ENCODE measurements at places on chromosomes 4 and X.

DNA sequence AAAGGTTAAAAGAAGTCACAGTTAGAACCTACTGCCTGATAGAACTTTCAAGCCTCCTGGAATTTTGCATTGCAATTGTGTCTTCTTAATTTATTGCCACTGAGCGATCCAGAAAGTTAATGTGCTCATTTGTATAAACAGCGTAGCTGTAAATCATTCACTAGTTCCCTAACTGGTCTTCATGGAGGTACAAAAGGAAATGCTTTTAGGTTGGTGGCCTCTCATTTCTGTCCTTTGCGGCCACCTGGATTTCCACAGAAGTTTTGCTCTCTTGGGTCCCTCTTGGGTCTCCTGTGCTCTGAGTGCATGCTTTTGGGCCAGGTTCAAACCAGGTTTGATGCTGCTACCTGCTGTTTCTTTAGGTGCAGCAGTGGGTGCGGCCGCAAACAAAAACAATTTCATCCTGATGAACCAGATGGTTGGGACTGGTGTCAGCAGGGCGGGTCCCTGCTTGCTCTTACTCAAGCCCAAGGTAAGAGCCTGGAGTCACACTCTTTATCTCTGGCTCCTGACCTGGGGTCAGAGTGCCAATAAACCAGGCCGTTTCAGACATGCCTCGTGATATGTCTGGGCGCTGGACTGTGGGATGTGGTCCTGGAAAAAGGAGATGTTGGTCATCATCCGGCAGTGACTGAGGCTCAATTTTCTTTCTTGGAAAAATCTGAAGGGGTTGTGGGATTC, 270.1 kb downstream of the PTTG2 start:
- no peak for DNase-seq

DNA sequence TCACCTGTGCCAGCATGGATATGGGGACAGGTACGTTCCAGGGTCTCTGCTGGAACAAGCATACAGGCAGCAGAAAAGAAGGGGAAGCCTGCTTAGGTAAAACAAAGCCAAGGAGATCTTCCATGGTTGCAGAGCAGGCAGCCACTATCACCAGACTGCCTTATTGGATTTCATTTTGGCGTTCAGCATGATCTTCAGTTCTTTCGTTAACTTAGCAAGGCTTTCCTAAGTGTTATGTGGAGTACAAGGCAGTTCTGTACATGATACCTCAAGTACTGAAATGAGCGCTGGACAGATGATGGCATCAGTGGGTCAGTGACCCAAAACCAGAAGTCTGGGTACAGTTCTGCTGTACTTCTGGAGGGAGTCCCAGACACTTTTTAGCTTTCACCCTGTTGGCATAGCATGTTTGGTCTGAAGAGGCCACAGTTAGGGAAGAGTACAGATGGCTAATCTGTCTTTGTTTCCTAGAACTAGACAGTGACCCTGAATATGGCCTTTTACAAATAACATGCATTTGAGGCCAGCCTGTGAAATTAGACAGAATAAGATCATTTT, 8.9 kb downstream of the SMIM20 start:
- DNase-seq = no peak

DNA sequence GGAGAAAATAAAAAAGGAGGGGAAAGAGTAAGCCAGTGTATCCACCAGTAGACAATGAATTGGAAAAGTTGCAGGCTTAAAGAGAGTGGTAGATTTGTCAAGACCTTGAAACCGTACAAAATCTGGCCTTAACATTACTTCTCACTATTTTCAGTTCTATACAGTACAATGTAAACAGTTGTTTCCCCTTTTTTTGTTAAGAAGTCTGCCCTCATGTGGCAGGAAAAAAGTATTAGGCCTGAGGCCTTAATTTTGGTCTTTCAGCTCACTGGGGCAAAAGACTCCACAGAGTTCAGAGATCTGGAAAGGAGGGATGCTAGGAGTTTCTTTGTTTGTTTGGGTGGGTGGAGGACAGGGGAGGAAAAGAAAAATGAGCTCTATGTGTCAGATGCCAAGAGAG, 92.8 kb upstream of the CCDC160 start:
- no peak for DNase-seq

GRCh38 chr4:168699224-168699878, 202.5 kb downstream of the PALLD start:
- no peak for DNase-seq

DNA sequence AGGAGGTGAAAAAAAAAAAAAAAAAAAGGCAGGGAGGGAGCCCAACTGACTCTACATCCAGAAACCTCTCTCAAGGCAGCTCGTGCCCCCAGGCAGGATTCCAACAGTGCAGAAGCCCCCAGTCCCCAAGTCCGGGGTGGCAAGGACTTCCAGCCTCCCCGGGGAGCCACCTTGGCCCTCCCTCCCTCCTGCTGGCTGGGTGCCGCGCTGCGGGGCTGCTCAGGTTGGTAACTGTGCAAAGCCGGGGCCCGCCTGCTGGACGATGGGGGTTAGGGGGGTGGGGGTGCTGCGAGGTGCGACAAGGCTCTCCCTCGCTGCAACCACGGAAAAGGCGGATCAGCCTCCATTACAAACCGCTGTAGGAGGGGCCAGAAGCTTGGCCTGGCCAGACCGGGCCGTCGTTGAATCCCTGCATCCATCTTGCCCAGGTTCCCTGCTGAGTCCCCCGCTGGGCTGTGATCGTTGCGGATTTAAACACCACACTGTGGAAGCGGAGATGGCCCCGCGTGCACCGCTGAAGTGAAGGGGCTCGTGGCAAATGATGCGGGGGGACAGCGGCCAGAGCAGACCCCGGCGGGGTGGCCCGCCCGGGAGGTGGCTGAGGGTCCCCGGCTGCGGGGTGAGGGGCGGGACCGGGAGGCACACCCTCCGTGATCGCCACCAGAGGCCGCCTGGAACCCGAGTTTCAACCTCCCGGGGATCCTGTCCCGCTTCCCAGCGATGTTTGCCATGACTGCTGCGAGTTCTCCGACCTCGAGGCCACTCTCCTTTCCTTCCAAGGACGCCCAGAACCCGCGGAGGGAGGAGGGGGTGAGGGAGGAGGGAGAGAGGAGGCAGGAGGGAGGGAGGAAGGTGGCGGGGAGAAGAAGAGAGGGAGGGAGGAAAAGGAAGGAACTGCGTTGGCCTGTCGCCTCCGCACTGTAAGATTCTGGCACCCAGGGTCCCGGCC, 58.0 kb upstream of the DDX3X start:
- peak; percentile 62 for DNase-seq

DNA sequence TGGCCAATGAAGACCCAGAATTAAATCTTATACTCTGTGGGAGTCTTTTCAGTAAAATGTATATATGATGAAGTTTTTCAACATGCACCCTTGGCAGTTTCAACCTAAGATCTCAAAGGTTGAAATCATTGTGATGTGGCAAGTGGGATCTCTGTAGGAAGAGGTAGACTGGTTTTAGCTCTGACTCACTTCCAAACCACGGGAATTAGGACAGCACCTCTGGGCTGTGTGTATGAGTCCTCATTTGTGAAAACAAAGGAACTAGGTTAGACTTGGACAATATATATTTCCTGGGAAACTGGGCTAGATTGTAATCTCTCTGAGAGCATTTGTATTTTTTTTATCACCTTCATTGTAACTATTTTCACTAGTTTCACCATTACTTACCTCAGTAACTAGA, 333.0 kb downstream of the ADGRL3 start:
- DNase-seq = no peak

- no peak for DNase-seq
These were observed 55.9 kb upstream of the HGFAC start for GRCh38 chr4:3385711-3386420.

- no peak for DNase-seq
These were observed 2.3 kb downstream of the CCDC149 start for GRCh38 chr4:24910499-24910898.

DNA sequence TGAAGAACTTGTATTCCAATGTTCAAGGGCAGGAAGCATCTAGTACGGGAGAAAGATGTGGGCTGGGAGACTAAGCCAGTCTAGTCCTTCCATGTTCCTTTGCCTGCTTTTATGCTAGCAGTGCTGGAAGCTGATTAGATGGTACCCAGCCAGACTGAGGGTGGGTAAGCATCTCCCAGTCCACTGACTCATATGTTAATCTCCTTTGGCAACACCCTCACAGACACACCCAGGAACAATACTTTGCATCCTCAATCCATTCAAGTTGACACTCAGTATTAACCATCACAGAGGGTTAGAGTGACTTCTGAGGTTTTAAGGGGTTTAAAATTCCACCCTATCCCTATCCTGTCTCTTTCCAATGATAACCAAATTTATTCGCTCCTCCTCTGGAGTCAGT, 6.5 kb downstream of the HMGN5 start:
- no peak for DNase-seq

DNA sequence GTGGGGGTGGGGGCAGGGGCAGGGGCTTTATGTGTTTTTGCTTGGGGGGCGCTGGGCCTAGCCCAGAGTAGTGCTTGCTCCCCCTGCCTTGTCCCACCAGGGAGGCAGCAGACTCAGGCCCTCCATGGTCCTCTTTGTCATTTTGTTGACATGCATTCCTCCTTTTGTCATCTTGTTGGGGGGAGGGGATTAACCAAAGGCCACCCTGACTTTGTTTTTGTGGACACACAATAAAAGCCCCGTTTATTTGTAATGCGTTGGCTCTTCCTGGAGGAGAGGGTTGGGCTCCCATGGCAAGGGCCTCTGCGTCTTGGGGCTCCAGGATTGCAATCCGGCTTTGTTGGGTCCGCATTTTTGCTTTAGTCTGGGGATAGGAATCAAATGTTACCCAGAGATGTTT, 2.2 kb downstream of the EMD start:
- no peak for DNase-seq

DNA sequence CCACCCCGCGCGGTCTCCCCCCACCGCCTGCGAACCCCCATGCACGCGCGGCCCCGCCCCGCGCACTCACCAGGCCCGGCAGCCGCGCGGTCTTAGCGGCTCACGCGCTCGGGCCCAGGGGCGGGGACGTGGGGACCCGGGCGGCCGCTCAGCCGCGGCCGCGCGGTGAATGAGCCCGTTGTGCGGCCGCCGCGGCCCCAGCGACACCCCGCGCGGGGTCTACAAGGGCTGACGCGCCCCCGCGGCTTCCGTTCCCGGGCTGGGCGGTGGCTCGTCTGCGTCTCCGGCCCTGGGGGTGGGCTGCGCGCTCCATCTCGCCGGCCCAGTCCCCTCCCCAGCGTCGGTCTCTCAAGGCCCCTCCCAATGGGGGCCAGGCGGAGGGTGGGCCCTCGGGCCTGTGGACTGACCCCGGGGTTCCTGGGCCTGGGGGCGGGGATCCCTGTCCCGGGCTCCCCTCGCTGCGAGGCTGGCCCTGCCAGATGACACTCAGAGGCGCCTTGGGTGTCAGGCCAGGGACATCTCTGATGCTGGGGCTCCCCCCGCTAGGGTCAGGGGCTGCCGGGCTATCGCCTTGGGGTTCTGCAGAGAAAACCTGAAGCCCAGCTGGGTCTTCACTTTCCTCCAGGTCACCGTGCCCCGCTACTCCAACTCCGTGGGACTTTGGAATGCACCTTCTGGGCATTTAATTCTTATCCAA, 4.3 kb upstream of the SLC26A1 start:
- no peak for DNase-seq

DNA sequence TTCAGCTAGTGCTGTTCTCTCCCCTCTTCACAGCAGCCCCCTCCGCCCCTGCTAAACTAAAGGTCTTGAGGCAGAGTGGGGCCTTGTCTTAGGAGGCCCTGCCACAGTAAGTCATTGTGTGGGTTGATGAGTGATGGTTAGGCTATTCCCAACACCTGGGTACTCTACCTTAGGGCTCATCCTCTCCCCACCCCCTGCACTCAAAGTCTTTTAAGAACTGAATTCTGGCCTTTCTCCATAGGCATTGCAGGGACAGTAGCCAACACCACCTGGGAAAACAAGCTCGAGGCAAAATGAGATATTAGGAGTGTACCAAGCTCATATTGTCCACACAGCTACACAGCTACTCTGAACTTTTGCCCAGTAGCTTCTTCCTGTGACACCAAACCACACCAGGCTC, 42.5 kb downstream of the RAB40AL start:
- no peak for DNase-seq

DNA sequence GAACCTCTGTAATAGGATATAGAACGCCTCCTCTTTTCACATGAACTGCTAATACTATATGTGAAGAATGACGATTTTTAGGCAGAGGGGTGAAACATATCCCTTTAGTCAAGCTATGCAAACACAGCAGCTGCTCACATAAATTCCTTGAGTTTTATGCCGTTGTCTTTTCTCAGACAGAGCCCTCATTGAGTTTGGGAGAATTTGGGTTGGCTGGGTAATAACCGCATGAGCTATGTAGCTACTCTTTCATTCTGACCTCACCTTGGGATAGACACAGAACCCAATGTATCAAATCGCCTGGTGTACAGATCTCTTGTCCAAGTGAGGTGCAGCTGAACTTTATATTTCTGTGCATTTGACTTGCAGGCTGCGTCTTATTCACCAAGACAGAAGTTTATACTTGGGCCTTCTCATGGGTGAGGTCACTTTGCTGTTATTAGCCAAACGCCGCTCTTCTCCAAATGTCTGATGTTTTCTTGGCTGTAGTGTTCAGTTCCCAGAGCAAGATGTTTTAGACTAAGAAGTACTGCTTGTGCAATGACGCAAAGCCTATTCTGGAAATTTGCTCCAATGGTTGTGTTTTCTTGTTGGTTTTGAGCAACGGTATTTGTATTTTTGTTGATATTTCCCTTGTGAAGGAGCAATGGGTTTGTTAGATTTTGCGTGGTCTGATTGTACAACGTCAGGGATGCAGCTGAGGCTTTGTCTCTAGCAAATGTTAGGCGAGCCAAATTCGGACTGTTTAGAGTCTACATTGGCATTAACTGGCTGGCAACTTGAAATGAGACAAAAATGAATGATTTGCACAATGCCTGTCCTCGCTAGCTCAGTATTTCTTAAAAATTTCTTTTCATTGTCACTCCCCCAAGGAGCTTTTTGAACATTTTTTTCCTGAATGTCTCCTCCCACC, 11.2 kb upstream of the SPARCL1 start:
- no peak for DNase-seq

DNA sequence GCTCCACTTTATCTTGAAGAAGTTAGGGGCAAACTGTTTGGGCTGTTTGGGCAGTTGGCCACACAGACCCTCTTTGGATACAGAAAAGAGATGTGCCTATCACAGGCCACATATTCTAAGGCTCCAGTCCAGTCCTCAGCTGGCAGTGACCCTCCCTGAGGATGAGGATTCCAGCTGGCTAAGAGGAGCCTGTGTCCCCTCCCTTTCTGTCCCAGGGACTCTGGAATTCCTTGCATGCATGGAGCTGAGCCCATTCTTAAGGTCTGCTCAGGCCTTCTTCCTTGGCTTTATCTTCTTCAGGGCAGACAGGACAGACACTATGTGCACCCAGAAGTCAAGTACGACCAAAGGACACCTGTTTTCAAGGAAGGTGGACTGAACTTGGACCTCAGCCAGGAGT, 23.8 kb upstream of the GK2 start:
- no peak for DNase-seq

DNA sequence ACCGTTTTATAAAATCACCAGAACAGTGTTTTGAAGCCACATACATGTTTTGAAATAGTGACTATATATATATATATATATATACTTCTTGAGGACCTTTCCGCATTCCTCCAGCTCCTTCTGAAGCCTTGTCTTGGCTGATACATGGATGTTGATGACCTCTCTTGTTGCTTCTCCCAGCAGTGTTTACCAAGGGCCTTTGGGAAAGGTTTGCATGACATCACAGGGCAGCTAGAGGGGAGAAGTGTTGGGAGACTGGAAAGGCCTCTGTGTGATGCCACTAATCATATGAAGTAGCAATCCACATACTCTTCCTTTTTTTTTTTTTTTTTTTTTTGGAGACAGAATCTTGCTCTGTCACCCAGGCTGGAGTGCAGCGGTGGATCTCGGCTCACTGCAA, 22.5 kb downstream of the WDR44 start:
- DNase-seq = no peak

- DNase-seq = no peak
These were observed 20.0 kb downstream of the PRPS1 start for GRCh38 chrX:107648332-107648731.

GRCh38 chr4:26345565-26345938, 24.7 kb downstream of the RBPJ start:
- no peak for DNase-seq

Measured in NCI-H510A (cell line).